ENCODE measurements at places on chromosomes 11 and 22.

- DNase-seq, result no peak
Measured at GRCh38 chr11:2570841-2571597, 126.2 kb downstream of the KCNQ1 start.

- DNase-seq, result no peak
Measured at GRCh38 chr11:29452146-29452545, 564.7 kb downstream of the KCNA4 start.

GRCh38 chr11:47392546-47393162 lies 14.3 kb upstream of the SPI1 start:
- DNase-seq, result no peak

- no peak for DNase-seq
Measured at GRCh38 chr11:64038500-64038899, 2.8 kb downstream of the FLRT1 start.

- no peak for DNase-seq
Measured at GRCh38 chr11:111603611-111604130, 1.4 kb downstream of the SIK2 start.

DNA sequence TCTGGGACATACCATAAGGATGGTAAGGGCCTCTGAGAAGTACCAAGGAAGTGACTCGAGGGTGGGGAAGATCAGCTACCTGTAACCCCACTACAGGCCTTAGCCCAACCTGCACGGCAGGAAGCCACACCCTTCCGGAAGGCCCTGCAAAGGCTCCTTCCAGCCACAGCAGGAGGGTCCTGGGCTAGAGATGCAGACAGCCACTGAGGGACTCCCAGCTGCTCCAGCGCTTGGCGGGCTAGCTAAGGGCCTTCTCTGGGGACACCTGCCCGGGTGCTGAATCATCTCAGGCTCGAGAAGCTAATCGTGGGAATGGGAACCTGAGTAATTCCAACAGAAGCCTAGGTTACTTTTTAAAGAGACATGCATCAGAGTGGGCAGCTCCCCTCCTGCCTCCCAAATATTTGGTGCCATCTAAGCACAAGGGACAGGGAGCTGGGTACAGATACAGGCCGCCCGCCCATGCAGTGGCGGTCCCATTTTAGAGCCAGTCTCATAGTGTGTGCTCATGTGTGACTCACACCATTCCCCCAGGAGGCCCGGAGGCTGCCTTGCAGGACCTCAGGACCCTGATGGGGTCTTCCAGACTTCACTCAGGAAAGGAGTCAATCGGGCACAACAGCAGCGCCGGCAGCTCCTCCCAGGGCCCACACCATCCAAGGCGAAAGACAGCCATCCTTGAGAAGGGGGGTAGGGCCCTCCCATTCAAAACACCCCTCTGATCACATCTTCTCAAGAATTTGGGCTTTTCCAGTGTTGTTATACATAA lies 8.0 kb downstream of the MYH9 start:
- no peak for DNase-seq

GRCh38 chr11:77776455-77776854 lies 44.1 kb downstream of the RSF1 start:
- no peak for DNase-seq

DNA sequence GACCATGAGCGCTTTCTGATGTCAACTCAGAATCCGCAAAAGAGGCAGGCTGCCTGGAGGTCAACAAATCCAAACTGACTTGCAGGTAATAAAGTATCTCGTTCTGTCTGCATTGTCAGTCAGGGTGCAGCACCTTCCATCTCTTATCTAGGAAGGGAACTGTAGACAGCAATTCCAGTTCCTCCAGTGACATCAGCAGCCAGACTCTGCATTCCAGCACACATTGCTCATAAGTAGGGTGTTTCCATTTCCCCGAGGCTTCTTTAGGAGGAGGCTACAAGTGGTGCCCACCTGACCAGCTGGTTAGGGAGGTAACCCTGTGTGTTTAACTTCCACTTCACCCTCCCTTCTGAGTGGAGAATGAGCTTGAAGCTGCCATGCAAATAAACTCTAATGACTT lies 53.3 kb downstream of the NTM start:
- no peak for DNase-seq

DNA sequence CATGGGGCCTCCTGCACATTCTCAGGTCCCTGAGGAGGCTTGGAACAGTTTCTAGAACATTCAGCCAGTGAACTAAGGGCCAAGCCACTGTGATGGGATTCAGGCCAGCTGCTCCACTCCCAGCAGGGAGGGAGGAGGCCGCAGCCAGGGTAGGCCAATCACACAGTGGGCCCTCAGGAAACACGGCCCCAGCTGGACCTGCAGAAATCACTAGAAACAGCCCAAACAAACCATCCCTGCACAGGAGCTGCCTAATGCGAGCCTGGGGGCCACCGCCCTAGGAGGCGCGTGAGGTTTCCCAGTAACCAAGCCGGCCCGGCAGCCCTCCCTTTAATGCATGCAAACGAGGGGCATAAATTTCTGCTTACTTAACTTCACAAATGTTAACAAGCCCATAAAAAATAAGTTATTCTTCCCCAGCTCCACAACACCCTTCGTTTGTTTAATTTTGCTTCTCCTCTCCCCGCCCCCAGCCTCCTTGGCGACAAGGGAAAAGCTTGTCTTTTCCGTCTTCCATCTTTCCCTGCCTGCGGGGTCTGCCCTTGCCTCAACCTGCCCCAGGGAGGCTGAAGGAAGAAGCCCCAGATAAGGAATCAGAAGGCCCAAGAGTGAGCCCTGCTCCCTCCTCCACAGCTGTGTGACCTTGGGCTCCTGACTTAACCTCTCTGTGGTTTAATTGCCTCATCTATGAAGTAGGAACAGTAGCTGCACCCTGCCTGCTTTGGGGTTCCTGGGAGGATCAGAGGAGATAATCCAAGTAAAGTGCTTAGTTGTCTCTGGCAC lies 25.7 kb downstream of the ELFN2 start:
- DNase-seq, result no peak

GRCh38 chr11:96388891-96389719 lies 607 bp downstream of the CCDC82 start:
- peak; percentile 44 for DNase-seq

DNA sequence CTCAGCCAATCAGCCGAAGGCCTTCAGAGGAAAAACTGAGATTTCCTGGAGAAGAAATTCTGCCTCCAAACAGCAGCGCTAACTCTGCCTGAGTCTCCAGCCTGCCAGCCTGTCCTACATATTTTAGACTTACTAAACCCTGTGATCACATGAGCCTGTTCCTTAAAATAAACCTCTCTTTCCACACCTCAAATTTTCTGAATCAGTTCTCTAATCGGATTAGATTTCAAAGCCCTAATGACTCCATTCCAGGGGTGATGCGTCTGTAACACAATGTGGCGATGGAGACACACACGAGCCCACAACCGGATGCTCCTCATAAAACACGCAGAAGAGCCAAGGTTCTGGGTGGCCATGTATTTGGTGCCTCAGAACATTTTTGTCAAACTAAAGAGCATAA lies 1371.2 kb downstream of the BRD1 start:
- DNase-seq, result no peak

GRCh38 chr11:48036466-48036865 lies 56.1 kb downstream of the PTPRJ start:
- no peak for DNase-seq

GRCh38 chr11:116066777-116067176 lies 562.6 kb upstream of the CADM1 start:
- no peak for DNase-seq

GRCh38 chr11:95698676-95699557 lies 90.7 kb downstream of the FAM76B start:
- no peak for DNase-seq

GRCh38 chr11:18491924-18492323 lies 34.8 kb downstream of the TSG101 start:
- DNase-seq, result no peak

- DNase-seq, result no peak
Measured at GRCh38 chr11:116473790-116474346, 298.9 kb downstream of the BUD13 start.

Measured in NCI-H1930 (cell line).